ENCODE measurements at places on chromosomes 3 and 15.

GRCh38 chr15:69626095-69627066 is 173.8 kb downstream of the RPLP1 start:
- no peak for DNase-seq

GRCh38 chr3:62538691-62539356 is 165.5 kb upstream of the FEZF2 start:
- no peak for DNase-seq

DNA sequence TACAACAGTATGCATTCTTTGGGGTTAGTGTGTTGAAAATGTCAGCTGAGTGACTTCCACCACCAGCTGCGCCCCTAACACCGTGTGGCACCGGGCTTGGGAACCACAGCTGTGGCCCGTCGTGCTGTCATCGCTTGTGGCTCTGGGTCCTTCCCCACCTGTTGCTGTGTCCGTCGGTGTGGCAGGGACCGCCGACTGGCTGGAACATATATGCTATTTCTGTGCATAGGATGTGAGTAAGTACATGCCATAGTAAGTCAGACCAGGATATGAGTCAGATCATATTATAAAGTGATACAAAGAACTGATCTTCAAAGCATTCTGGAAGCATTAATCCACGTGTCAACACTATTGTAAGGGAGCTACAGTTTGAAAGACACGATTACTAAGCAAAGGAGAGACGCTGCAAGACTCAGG is 31.9 kb downstream of the EHD4 start:
- DNase-seq, result no peak

GRCh38 chr3:114081037-114081436 is 24.5 kb downstream of the QTRT2 start:
- no peak for DNase-seq

DNA sequence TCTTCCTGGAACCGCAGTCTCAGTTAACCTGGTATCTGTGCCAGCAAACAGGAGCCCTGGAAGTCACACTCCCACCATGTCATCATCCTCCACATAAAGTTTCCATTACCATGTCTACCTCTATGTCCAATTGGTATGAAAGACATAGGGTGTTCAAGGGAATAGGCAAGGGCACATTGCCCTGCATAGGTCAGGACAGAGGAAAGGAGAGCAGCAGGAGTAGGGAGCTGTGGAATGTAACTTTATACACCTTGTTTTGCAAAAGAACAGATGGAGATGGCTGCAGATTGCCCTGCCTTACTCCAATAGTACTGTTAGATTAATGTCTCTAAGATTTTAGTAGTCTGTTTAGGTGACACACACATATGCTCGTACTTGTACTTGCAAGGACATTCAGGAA is 1056.4 kb downstream of the NTRK3 start:
- DNase-seq, result no peak

DNA sequence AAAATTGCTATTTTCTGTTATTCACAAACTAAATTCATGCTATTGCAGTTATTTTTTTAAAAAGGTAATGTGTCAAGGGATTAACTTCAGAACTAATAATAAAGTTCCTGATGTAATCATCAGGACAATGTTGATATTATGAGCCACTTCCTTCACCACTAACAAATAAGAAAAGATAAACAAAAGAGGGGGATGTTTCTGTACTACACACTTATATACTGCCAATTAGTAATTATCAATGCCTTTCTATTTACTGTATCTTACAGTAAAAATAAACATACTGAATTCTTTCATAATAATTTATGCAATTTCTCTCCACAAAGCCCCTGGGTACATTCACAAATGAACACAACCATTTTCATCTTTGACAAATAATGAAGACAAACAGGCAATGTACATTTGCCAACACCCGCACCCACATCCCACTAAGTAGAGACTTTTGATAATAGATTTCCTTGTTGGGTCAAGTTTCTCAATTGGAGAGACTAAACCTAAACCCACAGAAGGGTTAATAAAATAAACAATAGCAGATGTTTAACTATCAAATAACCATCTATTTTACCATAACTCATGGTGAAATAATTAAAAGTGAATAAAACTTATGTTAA is 3.7 kb downstream of the CBLB start:
- no peak for DNase-seq

GRCh38 chr3:34260271-34261000 is 462.0 kb downstream of the PDCD6IP start:
- DNase-seq, result peak; percentile 58
